ENCODE measurements at places on chromosomes 12 and 14.

DNA sequence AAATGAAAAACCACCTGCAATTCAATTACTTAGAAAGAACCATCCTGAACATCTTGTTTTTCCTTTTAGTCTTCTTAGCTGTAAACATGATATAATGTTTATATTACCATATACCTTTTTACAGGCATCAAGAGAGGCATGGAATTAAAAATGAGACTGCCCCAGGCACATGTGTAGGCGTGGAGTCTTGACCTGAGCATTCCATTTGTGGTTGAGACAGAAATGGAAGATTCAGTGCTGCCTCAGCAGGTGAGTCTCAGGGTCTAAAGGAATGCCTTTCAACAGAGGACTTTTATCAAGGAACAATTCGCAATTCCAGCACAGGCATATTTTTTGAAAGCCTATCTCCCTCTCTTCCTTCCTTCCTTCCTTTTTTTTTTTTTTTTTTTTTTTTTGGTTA lies 8.0 kb upstream of the NANOGNB start:
- no peak for DNase-seq

- no peak for DNase-seq
Observed at GRCh38 chr12:31029916-31030562, 43.6 kb upstream of the DDX11 start.

DNA sequence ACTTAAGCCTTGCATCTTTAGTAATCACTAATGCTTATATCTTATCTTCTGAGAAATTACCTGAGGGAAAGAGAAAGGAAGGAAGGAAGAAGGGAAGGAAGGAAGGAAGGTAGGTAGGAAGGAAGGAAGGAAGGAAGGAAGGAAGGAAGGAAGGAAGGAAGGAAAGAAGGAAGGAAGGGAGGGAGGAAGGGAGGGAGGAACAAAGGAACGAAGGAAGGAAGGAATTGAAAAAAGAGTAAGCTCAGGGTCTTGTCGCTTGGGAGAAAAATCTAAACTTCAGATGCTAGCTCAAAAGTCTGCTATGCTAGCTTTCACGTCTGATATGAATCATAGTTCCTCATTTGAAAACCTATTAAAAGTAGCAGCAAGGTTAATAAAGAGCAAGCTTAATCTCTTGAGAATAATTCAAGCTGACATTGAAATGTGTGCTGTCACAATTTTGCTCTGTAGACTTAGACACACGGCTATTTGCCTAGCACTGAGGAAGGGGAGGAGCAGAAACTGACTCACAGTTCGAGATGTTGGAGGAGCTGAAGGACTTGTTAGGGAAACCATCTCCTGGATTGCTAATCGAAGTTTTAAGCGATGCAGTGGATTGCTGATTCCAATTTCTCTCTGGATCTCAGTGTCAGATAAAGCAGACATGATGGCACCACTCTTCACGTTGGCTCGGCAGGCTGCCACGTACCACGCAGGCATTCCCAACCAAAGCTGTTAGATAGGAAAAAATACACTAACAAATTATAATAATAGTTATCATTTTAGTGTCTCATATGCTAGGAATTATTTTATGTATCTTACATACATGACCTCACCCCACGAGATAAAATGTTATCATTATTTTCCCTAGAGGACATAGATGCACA lies 216.7 kb downstream of the ACSS3 start:
- DNase-seq, result no peak

GRCh38 chr14:56585461-56586084 lies 6.0 kb downstream of the TMEM260 start:
- DNase-seq, result no peak

DNA sequence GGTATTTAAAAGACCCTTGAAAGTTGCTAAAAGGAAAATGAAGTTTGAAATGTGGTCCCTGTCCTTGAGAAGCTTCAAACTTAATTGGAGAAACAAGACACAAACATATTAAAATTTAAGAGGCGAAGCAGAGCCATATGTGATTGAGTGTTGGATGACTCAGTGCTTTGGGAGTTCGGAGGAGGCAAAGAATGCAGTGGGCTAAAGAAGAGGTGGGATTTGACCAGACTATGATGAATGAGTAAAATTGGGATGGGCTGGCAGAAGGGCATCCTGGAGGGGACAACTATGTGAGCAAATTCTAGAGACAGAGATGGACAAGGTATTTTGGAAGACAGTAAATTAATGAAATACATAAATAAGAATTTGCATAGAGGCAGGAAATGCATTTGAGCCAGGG lies 358.6 kb downstream of the EGLN3 start:
- DNase-seq, result no peak

GRCh38 chr14:92615451-92615850 lies 101.9 kb downstream of the RIN3 start:
- no peak for DNase-seq

- DNase-seq, result no peak
Observed at GRCh38 chr14:23621204-23621931, 14.8 kb upstream of the DHRS2 start.

- no peak for DNase-seq
Observed at GRCh38 chr12:113930249-113930648, 35.9 kb downstream of the RBM19 start.

- DNase-seq, result no peak
Observed at GRCh38 chr12:124493809-124494750, 73.3 kb downstream of the NCOR2 start.

DNA sequence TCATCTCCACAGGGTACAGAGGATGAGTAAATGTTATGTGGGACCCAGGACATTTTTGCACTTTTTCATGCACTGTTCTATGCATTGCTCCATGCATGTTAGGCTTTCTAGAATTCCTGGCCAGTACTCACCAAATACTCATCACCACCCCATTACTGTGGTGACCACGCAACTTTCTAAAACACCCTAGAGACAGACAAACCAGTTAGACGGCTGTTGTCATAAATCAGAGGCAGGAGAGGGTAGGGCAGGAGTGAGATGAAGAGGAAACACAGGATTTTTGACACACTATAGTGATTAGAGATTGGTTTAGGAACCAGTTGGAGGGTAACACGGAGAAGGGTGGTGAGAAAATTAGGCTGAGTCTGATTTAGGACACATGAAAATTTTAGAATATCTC lies 59.3 kb downstream of the IFNG start:
- DNase-seq, result no peak

DNA sequence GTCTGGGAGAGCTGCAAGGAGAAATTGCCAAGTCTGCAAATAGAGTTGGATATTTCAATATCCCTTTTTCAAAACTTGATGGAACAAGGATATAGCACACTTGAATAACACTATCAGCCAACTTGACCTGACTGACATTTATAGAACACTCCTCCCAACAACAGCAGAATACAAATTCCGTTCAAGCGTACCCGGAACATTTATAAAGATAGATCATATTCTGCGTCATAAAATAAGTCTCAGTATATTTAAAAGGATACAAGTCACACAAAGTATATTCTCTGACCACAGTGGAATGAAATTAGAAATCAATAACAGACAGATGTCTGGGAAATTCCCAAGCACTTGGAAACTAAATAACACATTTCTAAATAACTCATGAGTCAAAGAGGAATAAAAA lies 29.0 kb upstream of the MEG3 start:
- DNase-seq, result no peak

- DNase-seq, result no peak
Observed at GRCh38 chr12:81465876-81466275, 293.3 kb downstream of the PPFIA2 start.

DNA sequence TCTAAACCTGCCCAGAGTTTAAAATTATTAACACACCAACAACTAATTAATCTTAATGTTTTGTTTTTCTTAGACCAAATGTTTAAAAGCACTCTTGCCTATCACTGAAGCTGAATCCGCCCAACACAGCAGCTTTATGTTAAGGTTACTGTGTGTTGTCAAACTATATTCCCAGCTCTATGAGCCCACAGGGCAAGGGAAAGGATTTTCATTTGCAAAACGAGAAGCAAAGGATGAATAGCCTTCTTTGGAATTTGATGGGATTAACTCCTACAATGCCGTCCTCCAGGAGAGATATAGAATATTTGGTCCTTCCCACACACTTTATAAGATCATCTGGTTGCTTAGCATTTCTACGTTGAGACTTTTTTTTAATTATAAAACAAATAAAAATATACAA lies 43.7 kb downstream of the DUSP16 start:
- DNase-seq, result no peak

GRCh38 chr14:94056579-94057308 lies 24.3 kb downstream of the DDX24 start:
- DNase-seq, result no peak

DNA sequence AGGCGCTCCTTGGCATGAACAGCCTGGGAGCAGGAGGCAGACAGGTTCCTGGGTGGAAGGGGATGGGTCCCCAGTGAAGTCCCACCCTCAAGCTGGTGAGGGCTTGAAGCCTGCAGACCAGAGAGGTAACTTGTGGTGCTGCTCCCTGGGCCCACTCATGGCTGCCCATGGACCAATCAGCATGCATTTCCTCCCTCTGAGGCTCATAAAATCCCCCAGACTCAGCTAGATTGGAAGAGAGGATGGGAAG lies 50.2 kb downstream of the A2M start:
- no peak for DNase-seq

GRCh38 chr14:92813201-92813600 lies 19.1 kb downstream of the GOLGA5 start:
- no peak for DNase-seq

DNA sequence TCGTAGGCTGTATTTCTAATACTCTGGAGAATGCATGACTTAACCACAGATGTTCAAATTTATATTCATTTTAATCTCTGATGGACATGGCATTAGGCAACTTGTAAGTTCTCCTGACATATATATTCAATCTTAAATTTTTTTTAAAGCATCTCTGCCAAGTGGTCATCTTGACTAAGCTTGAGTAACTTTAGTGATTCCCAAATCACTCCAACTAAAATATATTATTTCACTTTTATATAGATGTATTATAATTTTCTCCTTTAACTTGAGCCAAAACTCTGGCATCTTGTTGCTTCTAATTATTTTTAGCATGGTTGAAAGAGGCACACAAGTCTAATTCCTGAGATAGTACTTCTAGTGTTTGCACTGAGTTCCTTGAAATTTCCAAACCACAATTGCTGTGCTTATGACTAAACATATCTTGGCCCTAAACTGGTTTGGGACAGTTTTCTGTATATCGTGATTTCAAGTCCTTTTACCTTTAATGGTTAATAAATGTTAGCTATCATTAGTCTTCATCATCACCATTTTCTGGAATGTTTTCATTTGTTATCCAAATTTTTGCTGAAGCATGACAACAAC lies 8.4 kb downstream of the LRFN5 start:
- DNase-seq, result no peak

- no peak for DNase-seq
Observed at GRCh38 chr12:132364348-132364902, 35.0 kb upstream of the GALNT9 start.

GRCh38 chr14:31930493-31931240 lies 146.4 kb upstream of the ARHGAP5 start:
- DNase-seq, result no peak

DNA sequence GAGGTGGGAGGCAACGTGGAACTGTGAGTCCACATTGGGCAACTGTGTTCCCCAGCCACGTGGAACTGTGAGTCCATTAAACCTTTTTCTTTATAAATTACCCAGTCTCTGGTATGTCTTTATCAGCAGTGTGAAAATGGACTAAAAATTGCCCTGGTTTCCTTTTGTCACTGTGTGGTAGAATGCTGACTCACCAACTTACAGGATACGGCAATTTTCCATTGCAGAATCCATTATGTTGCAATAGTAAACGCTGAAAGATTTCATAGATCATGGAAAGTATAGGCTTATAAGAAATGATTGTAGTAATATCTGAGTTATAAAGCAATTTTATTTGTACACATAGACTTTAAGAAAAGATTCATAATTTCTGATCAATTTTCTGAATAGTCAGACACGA lies 93.0 kb downstream of the GTF2A1 start:
- no peak for DNase-seq

GRCh38 chr14:95272057-95272456 lies 47.7 kb downstream of the CLMN start:
- no peak for DNase-seq

GRCh38 chr12:51075390-51075789 lies 8.0 kb downstream of the CSRNP2 start:
- no peak for DNase-seq

- no peak for DNase-seq
Observed at GRCh38 chr14:76682367-76682766, 78.9 kb upstream of the VASH1 start.

DNA sequence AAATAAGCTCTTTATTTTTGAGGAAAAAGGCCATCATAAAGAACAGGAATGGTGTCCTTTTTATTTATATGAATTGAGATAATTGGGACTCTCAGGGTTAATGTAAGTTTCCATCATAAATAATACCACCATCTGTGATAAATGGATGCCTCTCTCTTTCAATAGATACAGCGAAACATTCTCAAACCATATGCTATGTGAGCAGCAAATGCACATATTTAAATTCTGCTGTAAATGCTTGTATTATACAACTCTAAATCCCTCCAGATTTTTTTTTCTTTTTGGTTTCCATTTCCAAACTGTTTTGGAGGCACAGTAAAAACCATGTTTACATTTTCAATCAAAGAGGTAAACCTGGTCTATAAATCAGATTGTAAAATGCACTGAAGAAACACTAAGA lies 132.3 kb downstream of the TMEM132C start:
- DNase-seq, result no peak

DNA sequence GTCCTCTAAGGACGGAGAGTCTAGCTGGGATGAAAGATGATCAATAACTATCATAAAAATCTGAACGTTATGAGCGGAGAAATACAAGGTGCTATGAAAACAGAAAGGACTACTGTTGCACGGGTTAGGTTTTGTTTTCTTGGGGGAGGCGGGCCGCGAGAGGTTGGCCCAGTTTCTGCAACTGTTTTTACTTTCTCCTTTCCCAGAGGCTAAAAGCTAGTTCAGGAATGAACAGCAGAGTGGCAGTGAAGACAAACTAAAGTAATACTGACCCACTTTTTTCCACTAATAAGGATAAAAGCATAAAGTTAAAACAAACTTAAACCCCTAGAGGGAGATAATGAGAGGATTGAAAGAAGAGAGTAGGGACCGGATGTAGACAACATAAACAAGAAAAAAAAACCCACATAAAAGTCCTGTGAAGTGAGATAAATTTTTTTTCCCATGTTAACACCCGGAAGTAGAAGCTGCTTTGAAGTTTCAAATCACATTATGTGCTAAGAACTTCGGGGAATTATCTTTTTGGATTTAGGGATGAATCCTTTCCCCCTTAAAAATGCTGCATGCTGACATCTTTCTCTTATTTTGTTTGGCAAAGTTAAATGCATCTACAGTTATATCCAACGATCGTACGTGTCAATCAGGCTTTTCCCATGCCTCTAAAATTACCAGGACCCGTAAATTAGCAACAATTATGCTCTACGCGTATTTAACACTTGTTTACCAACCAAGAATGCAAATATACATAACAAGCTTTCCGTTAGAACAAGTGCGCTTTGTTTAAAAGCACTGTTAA lies 1.0 kb upstream of the CDK17 start:
- no peak for DNase-seq

DNA sequence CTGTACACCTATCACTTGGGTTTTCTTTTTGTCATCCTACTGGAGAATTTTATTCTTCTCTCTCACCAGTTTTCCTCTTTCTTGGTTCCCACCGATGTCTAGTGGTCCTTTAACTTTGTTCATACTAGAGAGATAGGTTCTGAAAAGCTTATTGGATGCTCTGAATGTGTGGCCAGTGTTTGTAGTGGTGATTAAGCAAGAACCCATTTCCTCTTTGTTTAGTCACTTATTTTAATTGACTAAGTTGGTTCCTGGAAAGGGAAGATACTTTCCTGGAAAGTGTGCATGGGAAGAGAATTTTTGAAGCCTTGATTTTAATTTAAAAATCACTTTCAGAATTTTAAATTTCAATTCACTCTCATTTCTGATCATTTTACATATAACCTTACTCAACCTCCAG lies 127.2 kb downstream of the OTOGL start:
- no peak for DNase-seq
